IMR-90 (cell line): ENCODE measurements at places on chromosomes 12 and 14. TPM values are rescaled to one million over a fixed set of nuclear protein-coding genes. Genes with fewer than 3 reads are reported as not detected.

DNA sequence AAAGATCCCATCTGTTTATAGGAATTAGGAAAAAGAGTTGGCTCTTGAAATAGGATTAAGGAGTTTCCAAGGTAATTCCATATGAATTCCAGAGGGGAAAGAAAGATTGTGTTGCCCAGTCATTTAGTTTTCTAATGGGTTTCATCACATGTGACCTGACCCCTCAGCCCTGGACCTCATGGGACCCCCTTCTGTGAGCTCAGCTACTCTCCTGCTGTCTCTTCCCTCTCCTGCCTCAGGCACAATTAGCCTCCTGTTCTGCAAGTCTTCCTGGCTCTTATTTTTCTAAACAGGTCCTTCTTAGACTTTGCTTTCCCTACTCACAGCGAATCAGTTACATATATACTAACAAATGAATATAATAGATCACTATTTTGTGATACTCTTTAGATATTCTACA lies 237.7 kb downstream of the TRHDE start:
- 0 out of 2 replicates have a peak, but pooled peaks cover 1% of the 10 kb centered on the region for H3K36me3 ChIP-seq
- H3K27ac ChIP-seq, result no peak overlapping the region
- DNase-seq, result no peak
- no peak overlapping the region for H3K4me3 ChIP-seq

The PRR13 gene
- total RNA-seq, result 25.5 and 31.4 TPM in 2 replicates

DNA sequence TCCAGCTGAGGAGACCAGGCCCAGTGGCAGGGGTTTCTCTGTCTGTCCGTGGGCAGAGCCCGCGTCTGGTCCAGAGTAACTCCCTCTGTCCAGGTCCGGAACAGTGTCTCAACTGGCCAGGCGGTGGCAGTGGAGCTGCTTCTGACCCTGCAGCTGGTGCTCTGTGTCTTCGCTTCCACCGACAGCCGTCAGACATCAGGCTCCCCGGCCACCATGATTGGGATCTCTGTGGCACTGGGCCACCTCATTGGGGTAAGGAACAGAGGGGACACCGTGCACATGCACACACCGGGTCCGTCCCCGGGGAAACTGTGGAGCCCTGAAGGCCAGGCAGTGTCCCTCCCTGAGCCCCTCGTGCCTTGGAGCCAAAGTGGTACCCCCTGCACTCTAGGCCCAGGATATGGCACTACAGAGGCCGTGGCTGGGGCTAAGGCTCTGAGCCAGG lies 1.5 kb downstream of the AQP6 start:
- no peaks in the 10 kb centered on the region for H3K4me1 ChIP-seq
- H3K4me3 ChIP-seq, result no peak overlapping the region
- H3K27me3 ChIP-seq, result peaks cover 33% of the 10 kb centered on the region

DNA sequence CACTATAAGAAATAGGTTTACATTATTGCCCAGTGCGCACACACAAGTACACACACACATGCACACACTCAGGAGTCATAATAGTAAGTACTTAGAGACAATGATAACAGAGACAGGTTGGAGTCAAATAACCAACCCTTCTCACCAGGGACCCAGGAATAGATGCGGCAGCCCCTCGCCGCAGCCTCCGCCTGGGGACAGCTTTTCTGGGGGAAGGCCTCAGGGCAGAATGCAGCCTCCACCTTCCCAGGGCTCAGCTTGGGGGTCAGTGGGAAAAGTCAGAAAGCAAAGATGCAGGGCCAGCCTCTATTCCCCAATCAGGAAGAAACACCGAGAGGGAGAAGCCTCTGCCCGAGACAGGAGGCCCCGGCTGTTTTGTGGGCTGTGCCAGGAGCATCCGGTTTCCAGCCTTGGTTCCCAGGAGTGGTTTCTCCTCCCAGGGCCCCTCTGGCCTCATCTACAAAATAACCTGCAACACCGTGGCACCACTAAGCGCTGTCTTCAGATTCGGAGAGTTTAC lies 23.4 kb upstream of the EIF5 start:
- H3K27ac ChIP-seq, result no peak overlapping the region
- peaks cover 7% of the 10 kb centered on the region for H3K27me3 ChIP-seq
- no peak overlapping the region for H3K4me3 ChIP-seq
- H3K4me1 ChIP-seq, result peaks cover 3% of the 10 kb centered on the region
- no peak for DNase-seq

GRCh38 chr14:77177702-77178101 lies 3.9 kb upstream of the TMEM63C start:
- H3K36me3 ChIP-seq, result no peaks in the 10 kb centered on the region
- H3K27me3 ChIP-seq, result peaks cover 21% of the 10 kb centered on the region
- H3K4me1 ChIP-seq, result no peaks in the 10 kb centered on the region
- DNase-seq, result no peak
- no peak overlapping the region for H3K4me3 ChIP-seq

DNA sequence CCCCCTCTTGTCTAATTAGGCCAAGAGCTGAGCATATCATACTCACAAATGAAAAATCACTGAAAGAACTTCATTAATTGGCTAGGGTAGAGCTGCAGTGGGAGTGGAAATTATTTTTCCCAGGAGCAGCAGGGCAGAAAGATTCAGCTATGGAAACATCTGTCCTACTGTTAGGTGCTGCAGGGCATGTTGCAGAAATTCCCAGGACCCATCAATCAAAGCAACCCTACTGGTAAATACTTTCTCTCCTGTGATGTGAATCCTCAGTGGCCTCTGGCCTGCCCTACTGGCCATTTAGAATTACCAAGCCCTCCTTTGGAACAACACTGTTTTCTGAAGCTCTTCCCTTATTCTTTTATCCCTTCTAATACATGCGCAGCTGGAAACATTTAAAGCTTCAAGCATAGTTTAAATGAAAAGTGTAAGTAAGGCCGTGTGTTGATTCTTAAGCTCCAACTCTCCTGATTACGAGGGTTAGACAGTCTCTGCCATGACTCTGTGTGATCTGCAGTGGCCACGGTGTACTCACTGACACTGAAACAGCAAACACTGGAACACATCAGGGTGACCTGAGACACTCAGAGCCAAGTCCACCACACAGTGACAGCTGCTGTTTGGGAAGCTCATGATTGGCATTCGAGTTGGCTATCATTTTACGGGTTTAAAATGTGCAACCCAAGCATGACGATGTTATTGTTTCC lies 62.6 kb upstream of the TMCC3 start:
- peaks cover 30% of the 10 kb centered on the region for H3K27me3 ChIP-seq
- no peaks in the 10 kb centered on the region for H3K4me1 ChIP-seq
- no peak overlapping the region for H3K27ac ChIP-seq
- no peak for DNase-seq

DNA sequence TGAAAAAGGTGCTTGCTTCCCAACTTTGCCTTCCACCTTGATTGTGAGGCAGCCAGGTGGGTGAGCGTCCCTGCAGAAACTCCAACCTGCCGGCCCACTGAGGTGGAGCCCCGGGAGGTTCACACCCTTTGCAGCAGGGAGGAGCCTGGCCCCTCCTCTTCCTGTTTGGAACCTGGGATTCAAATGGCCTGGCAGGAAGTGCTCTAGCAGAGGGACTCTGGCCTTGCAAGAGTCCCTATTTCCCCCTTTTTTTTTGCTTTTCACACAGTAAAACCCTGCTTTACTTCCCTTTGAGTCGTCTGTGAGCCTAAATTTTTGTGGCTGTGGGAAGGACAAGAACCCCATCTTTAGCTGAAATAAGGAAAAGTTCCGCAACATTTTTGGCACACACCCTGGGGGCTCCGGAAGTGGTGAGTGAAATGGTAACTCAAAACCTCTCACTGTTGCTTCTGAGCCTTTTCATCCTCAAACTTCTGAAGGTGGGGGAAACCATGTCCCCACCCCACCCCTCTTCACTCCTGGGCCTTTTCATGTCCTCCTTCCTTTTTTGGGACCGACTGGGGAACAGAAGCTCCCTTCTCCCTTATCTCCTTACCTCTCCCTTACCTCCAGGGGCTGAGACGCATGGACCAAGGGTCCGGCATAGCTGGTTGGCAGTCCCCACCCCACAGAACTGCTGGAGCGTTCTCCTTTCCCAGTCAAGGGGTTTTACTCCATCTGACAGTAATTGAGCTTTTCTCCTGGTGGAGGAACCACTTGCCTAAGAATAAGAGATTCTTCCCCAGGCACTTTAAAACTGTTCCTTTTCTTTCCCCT lies 102.0 kb downstream of the KCNMB4 start:
- H3K4me1 ChIP-seq, result no peaks in the 10 kb centered on the region
- no peaks in the 10 kb centered on the region for H3K36me3 ChIP-seq
- H3K4me3 ChIP-seq, result no peak overlapping the region

The MORN3 gene
- 0.18 and 0.28 TPM in 2 replicates for total RNA-seq

The BCAT1 gene
- 580 and 683 TPM in 2 replicates for total RNA-seq

DNA sequence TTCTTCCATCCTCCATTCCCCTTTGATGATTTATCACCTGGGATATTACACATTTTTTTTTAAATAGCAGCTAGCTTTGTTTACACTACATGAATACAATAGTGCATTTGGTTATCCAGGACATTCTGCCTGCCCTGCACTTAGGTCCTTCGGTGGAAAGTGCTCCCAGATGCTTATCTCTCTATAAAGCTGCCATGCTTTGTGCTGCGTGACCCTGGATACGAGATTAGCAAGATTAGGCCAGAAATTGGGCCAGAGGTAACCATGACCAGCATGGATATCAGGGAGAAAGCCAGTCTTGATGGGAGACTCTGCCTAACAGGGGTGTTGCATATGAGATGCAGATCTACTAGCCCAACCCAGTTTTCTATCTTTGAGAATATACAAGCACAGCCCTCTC lies 12.1 kb upstream of the KRT83 start:
- H3K27me3 ChIP-seq, result peaks cover 43% of the 10 kb centered on the region
- no peak overlapping the region for H3K4me3 ChIP-seq
- no peak overlapping the region for H3K27ac ChIP-seq
- DNase-seq, result no peak
- no peaks in the 10 kb centered on the region for H3K36me3 ChIP-seq
- no peaks in the 10 kb centered on the region for H3K4me1 ChIP-seq

GRCh38 chr12:117318591-117318990 lies 42.8 kb downstream of the NOS1 start:
- H3K36me3 ChIP-seq, result no peaks in the 10 kb centered on the region
- no peaks in the 10 kb centered on the region for H3K27me3 ChIP-seq
- no peak for DNase-seq
- H3K4me1 ChIP-seq, result no peaks in the 10 kb centered on the region
- no peak overlapping the region for H3K4me3 ChIP-seq
- H3K27ac ChIP-seq, result no peak overlapping the region

The WNT1 gene
- not detected in 2 replicates for total RNA-seq

- no peaks in the 10 kb centered on the region for H3K27me3 ChIP-seq
- H3K4me1 ChIP-seq, result no peaks in the 10 kb centered on the region
- no peaks in the 10 kb centered on the region for H3K36me3 ChIP-seq
- DNase-seq, result no peak
- H3K4me3 ChIP-seq, result no peak overlapping the region
Observed at GRCh38 chr14:20904393-20905029, 13.3 kb downstream of the RNASE3 start.

- H3K27ac ChIP-seq, result peak overlapping the region; percentile 14; the same call in 1 of the 2 replicates
- peak; percentile 67 for DNase-seq
- no peaks in the 10 kb centered on the region for H3K36me3 ChIP-seq
Observed at GRCh38 chr12:66047411-66048021, 83.0 kb downstream of the LLPH start.

The SMOC1 gene
- total RNA-seq, result 0.90 and 1.1 TPM in 2 replicates

GRCh38 chr12:24600551-24600950 lies 348.4 kb downstream of the BCAT1 start:
- H3K4me1 ChIP-seq, result no peaks in the 10 kb centered on the region; the same call in 1 of the 2 replicates
- no peak for DNase-seq
- no peaks in the 10 kb centered on the region for H3K27me3 ChIP-seq
- no peaks in the 10 kb centered on the region for H3K36me3 ChIP-seq
- H3K27ac ChIP-seq, result no peak overlapping the region

The SOX5 gene
- 11.9 and 13.1 TPM in 2 replicates for total RNA-seq

The EXOC3L4 gene
- not detected in 2 replicates for total RNA-seq

The SIX1 gene
- 7.7 and 8.6 TPM in 2 replicates for total RNA-seq

DNA sequence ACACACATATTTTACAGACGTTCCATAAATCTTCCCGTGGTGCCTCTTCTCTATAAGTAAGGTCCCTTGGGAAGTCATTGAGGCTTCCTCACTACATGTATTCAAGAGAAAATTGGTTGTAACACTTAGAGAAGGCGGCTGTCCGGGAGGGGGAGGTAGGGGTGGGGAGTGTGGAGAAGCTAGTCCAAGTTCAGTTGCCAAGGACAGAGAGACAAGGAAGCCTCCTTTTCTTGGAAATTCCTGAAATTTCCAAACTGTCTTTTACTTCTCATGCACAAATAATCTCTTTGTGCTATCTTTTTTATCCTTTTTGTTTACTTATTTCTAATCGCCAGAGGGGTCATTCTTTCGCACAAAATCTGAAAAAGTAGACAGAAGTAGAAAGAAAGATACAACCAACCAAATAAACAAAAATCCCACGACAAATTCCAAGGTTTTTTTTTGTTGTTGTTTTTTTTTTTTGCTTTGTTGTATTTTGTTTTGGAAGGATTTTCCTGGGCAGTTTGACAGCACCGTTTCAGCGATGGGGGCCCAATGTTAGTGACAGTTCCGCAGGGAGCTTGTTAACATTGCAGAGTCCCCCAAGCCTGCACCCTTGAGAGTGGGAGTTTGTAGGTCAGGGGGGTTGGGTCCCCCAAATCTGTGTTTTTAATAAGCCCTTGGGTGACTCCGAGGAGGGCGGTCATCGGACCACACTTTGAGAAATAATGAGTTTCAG lies 45.2 kb downstream of the MAP1LC3B2 start:
- H3K4me3 ChIP-seq, result no peak overlapping the region
- peaks cover 8% of the 10 kb centered on the region for H3K4me1 ChIP-seq
- no peak for DNase-seq
- H3K27ac ChIP-seq, result no peak overlapping the region
- peaks cover 2% of the 10 kb centered on the region; the same call in 1 of the 2 replicates for H3K27me3 ChIP-seq

GRCh38 chr14:59305836-59306555 lies 117.5 kb downstream of the DAAM1 start:
- no peaks in the 10 kb centered on the region for H3K27me3 ChIP-seq
- H3K27ac ChIP-seq, result no peak overlapping the region
- peak; percentile 84 for DNase-seq
- peaks cover 14% of the 10 kb centered on the region for H3K4me1 ChIP-seq
- no peak overlapping the region for H3K4me3 ChIP-seq

- no peak for DNase-seq
- H3K36me3 ChIP-seq, result no peaks in the 10 kb centered on the region
- H3K27ac ChIP-seq, result no peak overlapping the region
Observed at GRCh38 chr14:88040146-88040545, 35.2 kb downstream of the GPR65 start.

- no peak overlapping the region for H3K4me3 ChIP-seq
- no peaks in the 10 kb centered on the region for H3K4me1 ChIP-seq
- DNase-seq, result no peak
- H3K27ac ChIP-seq, result no peak overlapping the region
- no peaks in the 10 kb centered on the region for H3K36me3 ChIP-seq
Observed at GRCh38 chr14:38930898-38931297, 172.1 kb downstream of the SEC23A start.

DNA sequence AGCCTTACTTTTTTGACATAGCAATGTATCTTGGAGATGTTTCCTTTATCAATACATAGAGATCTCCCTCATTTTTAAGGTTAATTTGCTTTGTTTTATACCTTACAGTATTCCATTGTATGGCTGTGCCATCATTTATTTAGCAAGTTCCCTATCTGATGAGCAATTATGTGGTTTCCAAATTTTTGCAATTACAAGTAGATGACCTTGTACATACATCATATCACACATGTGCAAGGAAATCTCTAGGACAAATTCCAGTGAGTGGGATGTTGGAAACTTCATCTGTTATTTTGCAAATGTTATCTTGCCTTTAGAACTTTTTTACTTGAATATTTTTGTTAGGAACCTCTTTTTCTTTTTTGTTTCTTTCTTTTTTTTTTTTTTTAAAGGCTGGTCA lies 49.7 kb downstream of the DRAM1 start:
- peaks cover 7% of the 10 kb centered on the region for H3K36me3 ChIP-seq
- peak overlapping the region; percentile 22; the same call in 1 of the 2 replicates for H3K27ac ChIP-seq
- DNase-seq, result peak; percentile 83
- H3K4me3 ChIP-seq, result no peak overlapping the region
- H3K27me3 ChIP-seq, result no peaks in the 10 kb centered on the region

- H3K27me3 ChIP-seq, result no peaks in the 10 kb centered on the region
- H3K4me1 ChIP-seq, result peaks cover 21% of the 10 kb centered on the region
- H3K27ac ChIP-seq, result peak overlapping the region; percentile 70
- peak; percentile 89 for DNase-seq
Observed at GRCh38 chr14:71701990-71702389, 230.2 kb upstream of the RGS6 start.

The MYH6 gene
- not detected in 2 replicates for total RNA-seq
